ENCODE measurements at places on chromosomes 5 and 9.

GRCh38 chr9:17589771-17590170, 10.9 kb downstream of the SH3GL2 start:
- no peak for DNase-seq

DNA sequence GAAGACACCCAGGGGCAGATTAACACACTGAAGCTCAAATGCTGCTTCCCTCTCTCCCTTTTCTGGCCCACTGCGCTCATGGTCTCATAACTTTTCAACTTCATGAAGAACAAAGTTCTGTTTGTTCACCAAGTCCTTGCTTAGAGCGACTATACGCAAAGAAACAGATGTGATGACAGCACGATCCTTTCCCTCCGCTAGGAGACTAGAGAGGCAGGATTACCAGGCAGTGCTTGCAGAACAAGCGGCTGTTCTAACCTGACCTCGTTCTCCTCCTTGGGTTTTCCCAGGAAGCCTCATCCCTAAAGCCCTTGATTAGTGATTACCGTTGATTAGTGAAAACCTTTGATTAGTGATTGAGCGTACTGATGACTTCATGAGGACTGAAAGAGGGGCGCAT, 649.9 kb downstream of the IRX1 start:
- DNase-seq: no peak

DNA sequence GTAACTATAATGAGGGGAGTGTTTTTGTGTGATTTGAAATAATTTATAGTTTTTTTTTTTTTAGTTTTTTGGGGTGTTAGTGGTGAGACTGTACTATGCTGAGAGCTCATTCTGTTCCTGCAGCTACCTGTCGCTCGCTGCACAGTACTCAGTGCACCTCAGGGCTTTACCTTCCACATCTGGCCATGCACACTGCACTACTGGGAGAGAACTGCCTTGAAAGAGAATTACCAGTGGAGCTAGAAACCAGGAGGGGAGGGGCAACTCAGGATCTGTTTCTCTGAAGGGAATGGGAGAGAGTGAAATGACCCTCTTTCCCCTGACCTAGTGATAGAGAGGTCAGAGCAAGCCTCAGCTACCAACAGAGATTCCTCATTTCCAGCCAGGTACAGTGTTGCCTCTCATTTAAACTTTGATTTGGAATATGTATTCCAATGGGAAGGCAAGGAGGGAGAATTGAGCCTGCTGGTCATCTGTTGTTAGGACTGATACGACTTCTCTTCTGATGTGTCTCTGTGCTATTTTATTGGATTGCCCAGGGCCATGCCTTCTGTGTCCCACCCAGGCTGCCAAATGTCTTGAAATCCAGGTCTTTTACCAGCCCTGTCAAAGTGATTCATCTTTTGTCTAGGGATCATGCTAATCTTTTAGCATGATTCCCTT, 8.9 kb downstream of the ATG10 start:
- no peak for DNase-seq

- DNase-seq: no peak
Measured at GRCh38 chr5:80597500-80597899, 27.4 kb upstream of the ANKRD34B start.

DNA sequence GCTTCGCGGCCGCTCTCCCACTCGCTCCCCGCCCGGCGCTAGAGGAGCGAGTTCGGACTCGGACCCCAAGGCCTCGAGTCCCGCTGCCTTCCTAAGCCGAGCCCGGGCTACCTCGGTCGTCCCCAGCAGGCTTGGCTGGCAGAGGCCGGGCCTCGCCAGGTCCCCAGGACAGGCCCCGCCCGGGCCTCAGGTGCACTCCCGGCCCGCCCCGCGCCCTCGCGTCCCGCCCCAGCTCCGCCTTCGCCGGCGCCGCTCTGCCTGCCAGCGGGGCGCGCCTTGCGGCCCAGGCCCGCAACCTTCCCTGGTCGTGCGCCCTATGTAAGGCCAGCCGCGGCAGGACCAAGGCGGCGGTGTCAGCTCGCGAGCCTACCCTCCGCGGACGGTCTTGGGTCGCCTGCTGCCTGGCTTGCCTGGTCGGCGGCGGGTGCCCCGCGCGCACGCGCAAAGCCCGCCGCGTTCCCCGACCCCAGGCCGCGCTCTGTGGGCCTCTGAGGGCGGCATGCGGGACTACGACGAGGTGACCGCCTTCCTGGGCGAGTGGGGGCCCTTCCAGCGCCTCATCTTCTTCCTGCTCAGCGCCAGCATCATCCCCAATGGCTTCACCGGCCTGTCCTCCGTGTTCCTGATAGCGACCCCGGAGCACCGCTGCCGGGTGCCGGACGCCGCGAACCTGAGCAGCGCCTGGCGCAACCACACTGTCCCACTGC, at the start of gene SLC22A5:
Gene SLC22A5, plus strand, starts transcription at position 237 of the 707 bp plus-strand sequence. Its CDS starts 263 bp downstream, at position 500.
- DNase-seq: peak; percentile 75

DNA sequence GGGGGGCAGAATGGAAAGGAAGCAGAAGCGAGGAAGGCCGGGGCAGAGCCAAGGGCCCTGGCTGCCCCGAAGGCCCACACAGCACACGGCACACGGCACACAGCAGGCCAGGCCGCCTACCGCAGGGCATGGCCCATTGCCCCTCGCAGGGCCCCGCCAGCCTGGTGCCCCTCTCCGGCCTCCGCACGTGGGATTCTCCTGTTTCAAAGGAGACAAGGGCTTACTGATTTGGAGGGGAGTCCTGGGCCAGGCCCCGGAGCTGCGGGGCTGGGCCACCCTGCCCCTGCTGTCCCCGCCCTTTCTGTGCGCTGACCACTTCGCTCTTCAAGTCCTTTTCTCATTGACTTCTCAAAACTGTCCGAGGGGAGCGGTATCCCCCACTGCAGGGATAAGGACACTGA, 7.7 kb upstream of the PHYKPL start:
- DNase-seq: no peak

DNA sequence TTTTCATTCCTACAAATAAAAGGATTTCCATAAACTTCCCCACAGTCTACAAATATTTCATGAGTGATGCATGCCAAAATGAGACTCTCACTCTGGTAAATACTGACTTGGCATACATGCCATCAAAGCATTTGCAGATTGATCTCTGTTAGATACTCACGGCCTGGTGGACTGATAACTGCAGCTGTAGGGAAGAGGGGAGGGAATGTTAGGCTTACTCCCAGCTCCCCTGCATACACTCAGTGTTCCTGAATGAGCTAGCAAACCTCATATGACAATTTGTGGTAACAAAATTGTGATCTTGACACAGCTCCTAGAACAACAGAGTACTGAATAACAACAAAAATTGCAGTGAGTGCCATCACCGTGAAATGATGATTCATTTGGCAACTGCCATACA, 435.3 kb downstream of the NR2F1-AS1 start:
- DNase-seq: no peak

- no peak for DNase-seq
Measured at GRCh38 chr5:61141801-61142200, 20.5 kb downstream of the SMIM15 start.

- DNase-seq: no peak
Measured at GRCh38 chr5:60232036-60232795, 338.7 kb upstream of the PDE4D start.

DNA sequence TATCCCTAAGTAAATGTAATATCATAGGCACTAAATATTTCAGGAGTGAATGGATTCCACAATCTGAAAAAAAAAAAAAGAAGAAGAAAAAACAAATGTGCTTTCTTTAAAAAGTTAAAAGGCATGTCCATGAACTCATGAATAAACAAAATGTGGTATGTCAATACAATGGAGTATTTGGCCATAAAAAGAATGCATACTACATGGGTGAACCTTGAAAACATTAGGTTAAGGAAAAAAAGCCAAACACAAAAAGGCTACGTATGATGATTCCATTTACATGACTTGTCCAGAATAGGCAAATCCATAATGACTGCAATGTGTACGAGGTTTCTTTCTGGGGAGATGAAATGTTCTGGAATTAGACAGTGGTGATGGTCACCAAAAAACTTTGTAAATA, 45.3 kb downstream of the FNIP1 start:
- DNase-seq: no peak

- no peak for DNase-seq
Measured at GRCh38 chr5:45060724-45061123, 252.0 kb downstream of the MRPS30 start.

DNA sequence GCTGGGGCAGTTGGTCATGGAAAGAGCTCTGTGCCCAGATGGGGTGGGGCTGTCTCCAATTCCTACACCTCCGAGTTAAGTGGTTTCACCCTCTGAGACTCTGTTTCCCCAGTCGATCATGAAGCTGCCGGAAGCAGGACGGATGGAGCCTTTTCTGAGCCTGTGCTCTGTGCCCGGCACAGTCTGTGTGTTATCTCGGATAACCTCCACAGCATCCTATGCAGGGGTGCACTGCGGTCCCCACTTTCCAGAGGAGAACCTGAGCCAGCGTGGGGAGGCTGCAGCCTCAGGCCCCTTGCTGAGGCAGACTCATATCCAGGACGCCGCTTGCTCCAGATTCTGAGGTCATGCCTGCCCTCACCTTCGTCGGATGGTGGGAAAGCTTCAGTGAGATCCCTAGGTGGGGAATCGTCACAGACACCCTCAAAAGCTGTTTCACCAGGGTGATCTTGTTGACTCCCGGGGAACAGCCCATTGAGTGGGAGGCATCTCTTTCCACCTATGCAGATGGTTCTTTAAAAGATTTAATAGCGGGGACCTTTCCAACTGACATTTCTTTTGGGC, 6.9 kb upstream of the COL5A1 start:
- DNase-seq: no peak

GRCh38 chr5:140182803-140183367, 7.9 kb downstream of the CYSTM1 start:
- no peak for DNase-seq

GRCh38 chr9:75185585-75186170, 97.4 kb downstream of the OSTF1 start:
- DNase-seq: peak; percentile 57

DNA sequence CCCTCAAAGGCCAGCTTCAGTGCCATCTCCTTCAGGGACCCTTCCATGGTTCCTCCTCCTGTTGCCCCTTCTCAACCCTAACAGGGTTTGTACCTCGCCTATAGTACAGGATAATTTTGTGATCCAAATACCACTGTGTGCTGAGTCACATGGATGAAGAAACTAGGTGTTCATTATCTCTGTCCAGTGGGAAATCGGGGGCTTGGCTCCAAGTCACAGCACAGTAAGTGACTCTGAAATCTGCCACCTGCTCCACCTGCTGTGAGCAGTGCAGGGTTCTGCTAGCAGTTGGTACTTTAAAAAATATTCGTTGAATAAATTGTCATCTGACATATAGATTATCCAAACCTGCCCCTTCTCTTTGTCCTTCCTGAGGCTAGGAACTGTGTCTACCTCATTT, 123.2 kb upstream of the OTULINL start:
- DNase-seq: no peak

DNA sequence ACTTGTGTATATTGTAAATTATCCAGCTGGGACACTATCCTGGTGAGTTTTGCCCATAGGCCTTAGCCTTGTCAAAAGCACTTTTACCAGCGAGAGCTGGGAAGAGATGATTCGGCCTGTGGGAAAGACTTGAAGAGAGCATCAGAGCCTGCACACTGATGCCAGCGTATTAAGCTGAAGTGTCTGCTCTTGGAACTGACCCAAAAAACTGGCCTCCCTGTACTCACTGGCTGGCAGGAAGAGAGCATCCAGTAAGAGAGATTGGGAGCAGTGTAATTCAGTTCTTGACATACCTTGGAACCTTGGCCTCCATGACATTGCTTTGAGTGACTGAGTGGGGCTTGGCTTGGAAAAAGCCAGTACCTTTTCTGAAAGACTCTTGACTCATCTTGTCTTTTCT, 73.7 kb downstream of the ZNF462 start:
- DNase-seq: no peak

Measured in activated CD4-positive, alpha-beta T cell treated with anti-CD3 and anti-CD28 coated beads, Interleukin-2, amount 50 U/mL, for 48 hours (primary cell).